ENCODE measurements at places on chromosomes 4 and X.
A peak's percentile ranks its signal among the peaks of the same experiment; 100 is the strongest.

DNA sequence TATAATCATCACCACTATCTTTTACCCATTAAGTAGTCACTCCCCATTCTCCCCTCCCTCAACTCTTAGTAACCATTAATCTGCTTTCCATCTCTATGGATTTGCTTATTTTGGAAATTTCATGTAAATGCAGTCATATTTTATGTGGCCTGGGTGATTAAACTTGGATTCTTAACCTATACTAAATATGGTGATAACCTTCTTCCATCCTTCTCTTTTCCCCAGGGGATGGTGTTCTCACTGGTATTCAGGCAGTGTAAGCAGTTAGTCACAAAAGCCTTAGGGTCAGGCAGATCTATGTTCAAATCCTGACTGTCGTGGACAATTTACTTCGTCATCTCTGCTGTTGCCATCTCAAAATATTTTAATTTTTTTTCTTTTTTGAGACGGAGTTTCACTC is 29.6 kb downstream of the RAB40AL start:
- no peak for DNase-seq

GRCh38 chr4:30840571-30840970 is 120.4 kb downstream of the PCDH7 start:
- DNase-seq: no peak

DNA sequence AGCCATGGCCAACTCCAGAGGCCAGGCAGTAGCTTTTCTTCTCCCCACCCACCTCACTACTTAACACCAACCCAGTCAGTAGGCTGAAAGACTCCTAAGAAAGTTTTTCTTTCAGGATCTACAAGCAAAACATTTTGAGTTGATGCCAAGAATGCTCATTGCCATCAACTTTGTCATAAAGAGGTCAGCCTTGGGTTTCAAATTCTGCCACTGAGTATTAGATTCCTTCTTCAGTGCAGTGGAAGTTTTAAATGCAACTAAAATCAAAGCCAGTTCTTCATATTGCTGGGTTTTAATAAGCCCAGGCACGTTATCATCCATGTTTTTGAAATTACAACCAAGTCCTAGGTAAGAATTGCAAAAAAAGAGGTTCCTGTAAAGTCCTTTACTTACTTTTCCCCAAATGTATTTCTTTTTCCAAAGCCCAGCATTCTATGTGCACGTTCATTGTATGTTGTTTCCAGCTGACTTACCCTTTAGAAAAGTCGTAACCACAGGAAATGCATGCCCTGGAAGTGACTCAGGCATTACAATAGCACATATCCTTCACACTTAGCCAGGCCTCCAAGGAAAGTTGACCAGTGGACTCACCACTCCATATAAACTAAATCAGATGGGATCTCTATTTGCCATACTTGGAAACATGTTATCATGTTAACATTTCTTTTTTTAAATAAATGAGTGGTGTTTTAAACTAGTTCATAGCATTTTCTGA is 229.9 kb downstream of the SOX3 start:
- no peak for DNase-seq

GRCh38 chr4:173859091-173859713 is 329.2 kb upstream of the HAND2 start:
- DNase-seq: no peak

- DNase-seq: no peak
Measured at GRCh38 chr4:22514481-22514880, 1.4 kb downstream of the ADGRA3 start.

DNA sequence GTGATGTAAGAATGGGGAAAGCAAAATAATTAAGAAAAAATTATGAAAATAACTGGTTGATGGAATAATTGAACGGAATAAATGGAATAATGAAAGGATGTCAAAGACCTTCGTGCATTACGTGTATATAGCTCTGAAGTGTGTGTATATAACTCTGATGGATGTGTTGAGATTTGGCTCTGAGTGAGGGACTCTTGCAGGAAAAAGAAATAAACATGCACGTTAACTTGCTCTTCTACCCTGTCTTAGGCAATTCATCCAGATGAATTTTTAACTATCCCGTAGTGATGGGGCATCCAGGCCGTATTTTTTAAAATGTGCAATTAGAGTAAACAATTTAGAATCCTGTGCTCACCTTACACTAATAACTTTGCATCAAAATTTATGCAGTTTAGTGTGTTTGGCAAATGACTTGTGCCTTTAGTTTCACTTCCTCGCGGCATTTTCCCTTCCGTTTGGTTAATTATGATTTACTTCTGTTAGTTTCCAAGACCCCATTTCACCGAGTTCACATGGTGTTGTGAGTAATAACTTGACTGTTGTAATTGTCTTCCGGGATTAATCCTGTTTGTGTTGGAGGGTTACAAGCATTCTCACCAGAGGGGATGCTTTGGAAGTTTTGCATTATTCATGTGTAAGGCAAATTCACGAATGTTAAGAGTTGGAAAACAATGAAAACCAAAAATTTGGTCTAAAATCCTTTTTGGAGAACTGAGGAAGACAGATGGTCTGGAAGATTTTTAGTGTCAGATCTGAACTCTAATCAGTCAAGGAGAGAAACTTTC is 256.5 kb upstream of the FAT1 start:
- DNase-seq: no peak

GRCh38 chr4:103934178-103934789 is 214.5 kb upstream of the TACR3 start:
- DNase-seq: no peak

DNA sequence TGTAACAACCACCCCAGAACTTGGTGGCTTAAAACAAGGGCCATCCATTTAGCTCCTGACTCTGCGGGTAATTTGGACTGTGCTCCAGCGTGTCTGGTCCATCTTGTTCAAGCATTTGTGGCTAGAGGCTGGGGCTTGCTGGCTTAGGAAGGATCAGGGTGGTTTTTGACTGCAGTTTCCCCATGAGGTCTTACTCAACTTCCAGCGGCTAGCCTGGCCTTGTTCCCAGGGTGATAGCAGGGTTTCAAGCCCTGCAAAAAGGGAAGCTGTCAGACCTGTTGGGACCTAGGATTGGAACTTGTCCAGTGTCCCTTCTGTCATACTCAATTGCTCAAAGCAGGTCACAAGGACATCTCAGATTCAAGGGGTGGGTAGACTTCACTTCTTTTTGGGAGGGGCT is 205.9 kb downstream of the STIM2 start:
- peak; percentile 77 for DNase-seq

- DNase-seq: no peak
Measured at GRCh38 chr4:110953898-110954297, 331.0 kb upstream of the PITX2 start.

DNA sequence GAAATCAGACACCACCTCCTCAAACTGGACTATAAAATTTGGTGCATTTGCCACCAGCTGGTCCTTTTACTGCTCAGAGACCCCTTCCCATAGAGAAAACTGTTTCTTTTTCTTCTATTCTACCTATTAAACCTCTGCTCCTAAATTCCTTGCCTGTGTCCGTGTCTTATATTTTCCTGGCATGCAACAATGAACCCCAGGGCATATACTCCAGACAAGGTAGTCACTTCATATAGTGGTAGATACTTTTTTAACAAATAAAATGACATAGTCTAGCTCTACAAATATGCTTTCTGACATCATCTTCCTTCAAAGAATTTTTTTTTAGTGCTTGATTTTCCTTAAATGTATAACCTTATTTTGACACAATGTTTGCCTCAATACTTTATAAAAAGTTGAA is 1402.9 kb upstream of the PABPC4L start:
- DNase-seq: no peak

- peak; percentile 92 for DNase-seq
Measured at GRCh38 chr4:168631241-168632162, 134.7 kb downstream of the PALLD start.

GRCh38 chr4:866068-866760 is 40.3 kb upstream of the CPLX1 start:
- DNase-seq: no peak

DNA sequence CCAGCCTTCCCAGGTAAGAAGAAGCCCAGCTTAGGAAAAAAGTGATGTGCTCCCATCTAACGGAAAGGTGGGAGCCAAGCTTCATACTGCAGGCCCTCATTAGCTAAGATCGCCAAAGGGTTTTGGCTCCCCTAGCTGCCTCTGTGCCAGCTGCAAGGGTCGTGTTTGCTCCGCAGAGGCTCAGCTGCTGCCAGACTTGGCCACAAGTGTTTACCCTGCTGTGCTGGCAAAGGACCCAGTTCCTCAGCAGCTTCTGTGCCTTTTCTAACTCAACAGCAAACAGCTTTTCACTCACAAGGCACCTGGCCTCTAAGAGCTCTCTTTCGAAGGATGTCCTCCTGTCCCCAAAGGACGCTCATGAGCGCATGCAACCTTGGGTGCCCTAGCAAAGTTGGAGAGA is 12.2 kb upstream of the VMA21 start:
- DNase-seq: peak; percentile 60

DNA sequence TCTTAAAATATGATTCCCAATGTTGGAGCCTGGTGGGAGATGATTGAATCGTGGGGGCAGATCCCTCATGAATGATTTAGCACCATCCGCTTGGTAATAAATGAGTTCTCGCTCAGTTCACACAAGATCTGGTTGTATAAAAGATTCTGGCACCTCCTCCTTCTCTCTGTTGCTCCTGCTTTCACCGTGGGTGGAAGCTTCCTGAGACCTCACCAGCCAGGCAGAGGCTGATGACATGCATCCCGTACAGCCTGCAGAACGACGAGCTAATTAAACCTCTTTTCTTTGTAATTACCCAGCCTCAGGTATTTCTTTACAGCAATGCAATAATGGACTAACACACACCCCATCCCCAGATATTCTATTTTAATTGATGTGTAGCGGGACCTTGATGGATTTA is 162.2 kb downstream of the NPFFR2 start:
- DNase-seq: no peak

DNA sequence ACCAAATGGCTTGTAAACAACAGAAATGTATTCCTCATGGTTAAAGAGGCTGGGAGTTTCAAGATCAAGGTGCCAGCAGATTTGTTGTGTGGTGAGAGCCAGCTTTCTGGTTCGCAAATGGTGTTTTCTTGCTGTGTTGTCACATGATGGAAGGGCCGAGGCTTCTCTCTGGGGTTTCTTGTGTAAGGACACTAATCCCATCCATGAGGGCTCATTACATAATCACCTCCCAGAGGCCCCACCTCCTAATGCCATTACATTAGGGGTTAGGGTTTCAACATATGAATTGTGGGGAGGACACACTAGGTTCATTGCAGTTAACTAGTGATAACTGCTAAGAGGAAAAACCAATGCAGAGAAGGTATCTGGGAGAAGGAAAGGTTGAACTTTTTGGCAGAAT is 103.5 kb upstream of the ENPEP start:
- DNase-seq: no peak

- DNase-seq: no peak
Measured at GRCh38 chr4:105150503-105150902, 3.8 kb downstream of the TET2 start.

DNA sequence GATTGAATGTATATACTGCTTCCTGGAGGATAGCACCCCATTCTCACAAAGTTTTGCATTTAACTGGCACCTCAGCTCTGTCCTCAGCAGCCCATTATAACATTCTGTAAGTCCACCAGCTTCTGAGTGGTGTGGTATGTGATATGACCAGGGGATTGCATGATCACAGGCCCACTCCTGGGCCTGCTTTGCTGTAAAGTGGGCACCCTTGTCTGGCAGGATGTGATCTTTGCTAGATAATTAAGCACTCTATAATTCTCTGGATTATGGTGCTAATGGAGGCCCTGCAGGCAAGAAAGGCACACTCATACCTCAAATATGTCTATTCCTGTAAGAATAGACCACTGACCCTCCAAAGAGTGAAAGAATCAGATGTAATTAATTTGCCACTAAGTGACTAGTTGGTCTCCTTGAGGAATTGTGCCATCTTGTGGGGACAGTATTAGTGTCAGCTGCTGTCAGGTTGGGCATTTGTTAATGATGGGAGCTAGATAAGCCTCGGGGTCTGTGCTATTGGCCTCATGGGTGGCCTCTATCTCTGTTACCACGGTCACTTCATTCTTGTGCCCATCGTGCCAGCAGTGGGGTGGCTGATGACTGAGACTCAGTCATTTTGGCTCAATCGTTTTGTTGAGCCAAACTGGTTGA is 2.2 kb upstream of the CFI start:
- DNase-seq: no peak

GRCh38 chrX:131572372-131573014 is 28.6 kb downstream of the OR13H1 start:
- no peak for DNase-seq

GRCh38 chrX:20802036-20802435 is 535.3 kb upstream of the RPS6KA3 start:
- DNase-seq: no peak

DNA sequence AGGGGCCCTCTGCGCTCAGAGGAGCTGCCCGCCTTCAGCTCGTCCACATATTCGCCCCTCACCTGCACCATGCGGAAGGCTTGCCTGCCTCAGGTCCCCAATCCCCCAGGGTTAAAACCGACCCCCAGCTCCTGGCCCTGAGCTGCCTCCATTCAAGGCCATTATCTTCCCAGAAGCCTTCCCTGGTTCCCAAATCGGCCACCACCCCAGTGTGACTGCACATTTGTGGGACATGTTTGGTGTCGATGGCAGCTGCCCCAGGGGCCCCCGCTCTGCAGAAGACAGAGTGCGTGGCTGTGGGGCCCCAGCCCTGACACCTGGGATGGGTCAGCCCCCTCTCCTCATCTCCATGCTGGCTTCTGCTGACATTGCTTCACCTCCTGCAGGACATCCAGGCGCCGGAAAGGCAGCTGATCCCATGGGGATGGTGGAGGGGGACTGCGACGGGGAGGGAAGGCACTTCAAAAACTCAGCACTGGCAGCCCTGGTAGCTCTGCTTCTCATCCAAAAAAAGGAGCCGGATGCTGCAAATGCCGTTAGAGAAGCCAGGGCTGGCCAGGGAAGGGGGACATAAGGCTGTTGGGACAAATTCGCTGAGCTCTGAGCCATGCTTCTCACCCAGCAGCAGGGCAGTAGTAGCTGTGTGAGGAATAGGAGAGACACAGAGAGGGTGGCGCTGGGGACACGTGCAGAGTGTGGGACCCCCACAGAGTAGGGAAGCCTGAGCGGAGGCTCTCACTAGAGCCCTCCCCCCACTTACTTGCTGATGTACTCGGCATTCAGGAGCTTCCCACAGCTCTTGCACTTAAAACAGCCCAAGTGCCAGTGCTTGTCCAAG is 78.5 kb downstream of the ABLIM2 start:
- no peak for DNase-seq

GRCh38 chr4:169593050-169593560 is 19.3 kb downstream of the NEK1 start:
- DNase-seq: no peak

- no peak for DNase-seq
Measured at GRCh38 chr4:138647433-138647832, 368.1 kb upstream of the NOCT start.

DNA sequence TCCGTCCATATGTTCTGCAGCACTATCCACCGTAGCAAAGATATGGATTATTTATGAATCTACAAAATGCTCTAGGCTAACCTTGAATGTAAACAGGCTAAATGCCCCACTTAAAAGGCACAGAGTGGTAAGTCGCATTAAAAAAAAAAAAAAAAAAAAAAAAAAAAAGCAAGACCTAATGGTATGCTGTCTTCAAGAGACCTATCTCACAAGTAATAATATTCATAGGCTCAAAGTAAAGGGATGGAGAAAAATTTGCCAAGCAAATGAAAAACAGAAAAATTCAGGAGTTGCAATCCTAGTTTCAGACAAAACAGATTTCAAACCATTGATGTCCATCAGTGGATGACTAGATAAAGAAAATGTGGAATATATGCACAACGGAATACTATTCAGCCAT is 139.4 kb downstream of the GLRA3 start:
- no peak for DNase-seq

GRCh38 chrX:16643176-16643575 is 6.8 kb upstream of the S100G start:
- no peak for DNase-seq

- DNase-seq: no peak
Measured at GRCh38 chr4:169620880-169621248, 486 bp downstream of the CLCN3 start.

GRCh38 chrX:37776283-37776986 is 3.4 kb upstream of the CYBB start:
- no peak for DNase-seq

Data from upper lobe of left lung (tissue), 6 donors.